ENCODE measurements at places on chromosomes 1 and 21. TPM values are rescaled to one million over a fixed set of nuclear protein-coding genes. Genes with fewer than 3 reads are reported as not detected.

The USH2A gene
- total RNA-seq = not detected

The HIVEP3 gene
- 27.6 TPM for total RNA-seq

The KCND3 gene
- total RNA-seq = not detected

The CADM3 gene
- total RNA-seq = not detected

The ADGRB2 gene
- total RNA-seq = 0.24 TPM

The EPHB2 gene
- not detected for total RNA-seq

The RUNX1 gene
- 112 TPM for total RNA-seq

The OR2T33 gene
- not detected for total RNA-seq

The UFC1 gene
- total RNA-seq = 209 TPM

The PCAT6 gene
- total RNA-seq = 1.8 TPM

The CAMTA1 gene
- 51.9 TPM for total RNA-seq

The SPAG17 gene
- total RNA-seq = not detected

The GPX7 gene
- total RNA-seq = 14.0 TPM

The S100A12 gene
- total RNA-seq = not detected

The S100A14 gene
- not detected for total RNA-seq

The PEA15 gene
- 48.7 TPM for total RNA-seq

The AK2 gene
- total RNA-seq = 372 TPM

Data from activated T-helper 17 cell treated with anti-CD3 and anti-CD28 coated beads, Interleukin-2, amount 50 U/mL, for 72 hours (primary cell).